ENCODE measurements at places on chromosomes 1 and 21.

GRCh38 chr1:204167730-204168129 lies 1.6 kb upstream of the REN start:
- no peak for DNase-seq

GRCh38 chr1:195763907-195764374 lies 844.3 kb downstream of the KCNT2 start:
- DNase-seq, result no peak

DNA sequence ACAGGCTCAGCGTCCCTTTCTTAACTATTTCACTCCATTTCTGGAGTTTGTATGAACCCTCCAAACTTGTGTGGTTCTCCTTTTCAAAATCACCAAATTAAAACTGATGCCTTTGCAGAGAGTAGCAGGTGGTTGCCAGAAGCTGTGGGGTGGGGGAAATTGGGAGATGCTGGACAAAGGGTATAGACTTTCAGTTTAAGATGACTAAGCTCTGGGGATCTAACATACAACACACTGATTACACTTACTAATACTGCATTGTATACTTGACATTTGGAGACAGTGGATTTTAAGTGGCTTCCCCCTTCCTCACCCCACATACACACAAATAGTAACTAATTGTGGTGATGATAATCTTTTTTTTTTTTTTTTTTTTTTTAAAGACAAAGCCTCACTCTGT lies 11.1 kb upstream of the SCYL3 start:
- no peak for DNase-seq

DNA sequence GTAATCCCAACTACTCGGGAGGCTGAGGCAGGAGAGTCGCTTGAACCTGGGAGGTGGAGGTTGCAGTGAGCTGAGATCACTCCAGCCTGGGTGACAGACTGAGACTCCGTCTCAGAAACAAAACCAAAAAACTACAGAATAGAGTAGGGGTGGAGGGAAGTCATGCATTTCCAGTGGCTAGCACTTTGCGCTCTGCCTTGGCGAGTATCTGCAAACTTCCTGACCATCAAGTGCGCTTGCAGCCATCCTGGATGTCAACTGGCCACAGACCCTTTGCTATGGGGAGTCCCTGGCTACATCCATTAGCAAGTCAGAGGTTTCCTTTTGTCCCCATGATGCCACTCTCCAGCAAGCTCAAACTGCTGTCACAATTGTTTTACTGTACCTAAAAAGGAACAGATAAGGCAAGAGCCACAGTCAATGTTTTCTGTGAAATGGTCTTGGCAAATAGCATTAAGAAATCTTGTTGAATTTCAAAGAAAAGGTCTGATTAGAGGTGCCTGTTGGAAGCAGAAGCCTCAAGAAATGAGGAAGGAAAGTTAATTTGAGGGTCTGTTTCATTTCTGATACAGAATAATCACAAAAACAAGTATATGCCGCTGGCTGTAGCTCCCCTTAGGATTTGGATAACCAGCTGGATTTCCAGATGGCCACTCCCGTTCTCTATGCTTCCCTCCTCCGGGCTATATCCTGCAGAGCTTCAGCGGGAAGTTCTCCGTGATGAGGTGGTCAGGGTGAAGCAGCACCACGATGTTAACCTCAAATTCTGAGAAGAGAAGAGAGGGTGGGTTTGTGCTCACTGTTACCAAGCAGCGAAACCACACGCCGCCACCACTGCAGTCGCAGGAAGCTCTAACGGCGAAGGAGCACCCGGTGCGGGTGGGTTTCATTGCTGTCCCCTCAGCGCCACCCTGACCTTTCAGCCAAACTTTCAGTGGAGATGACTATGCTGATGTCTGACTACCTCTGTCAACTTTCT lies 42.0 kb downstream of the VPS26C start:
- no peak for DNase-seq

GRCh38 chr1:155044365-155044764 lies 6.8 kb upstream of the ADAM15 start:
- DNase-seq, result no peak

GRCh38 chr1:160451119-160451858 lies 50.9 kb downstream of the VANGL2 start:
- no peak for DNase-seq

DNA sequence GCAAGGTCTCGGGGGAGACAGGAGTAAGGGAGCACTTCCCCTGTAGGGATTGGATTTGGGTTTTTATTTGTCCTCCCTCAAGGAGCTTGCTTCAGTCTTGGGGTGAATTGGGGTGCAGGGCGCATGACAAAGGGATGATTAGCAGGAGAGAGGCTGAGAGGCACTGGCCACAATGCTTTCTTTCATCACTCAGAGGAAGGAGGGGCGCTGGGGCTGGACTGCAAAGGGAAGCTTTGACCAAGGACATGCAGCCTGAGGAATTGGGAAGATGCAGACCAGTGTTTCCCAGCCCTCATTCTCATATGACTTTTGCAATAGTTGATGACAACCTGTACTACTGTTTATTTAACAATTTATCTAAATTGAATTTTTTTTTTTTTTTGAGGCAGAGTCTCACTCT lies 34.1 kb upstream of the PDPN start:
- DNase-seq, result no peak

- peak; percentile 44 for DNase-seq
Observed at GRCh38 chr1:84298328-84298683, 3.2 kb upstream of the SAMD13 start.

- DNase-seq, result no peak
Observed at GRCh38 chr1:32126770-32127169, 18.9 kb downstream of the KPNA6 start.

DNA sequence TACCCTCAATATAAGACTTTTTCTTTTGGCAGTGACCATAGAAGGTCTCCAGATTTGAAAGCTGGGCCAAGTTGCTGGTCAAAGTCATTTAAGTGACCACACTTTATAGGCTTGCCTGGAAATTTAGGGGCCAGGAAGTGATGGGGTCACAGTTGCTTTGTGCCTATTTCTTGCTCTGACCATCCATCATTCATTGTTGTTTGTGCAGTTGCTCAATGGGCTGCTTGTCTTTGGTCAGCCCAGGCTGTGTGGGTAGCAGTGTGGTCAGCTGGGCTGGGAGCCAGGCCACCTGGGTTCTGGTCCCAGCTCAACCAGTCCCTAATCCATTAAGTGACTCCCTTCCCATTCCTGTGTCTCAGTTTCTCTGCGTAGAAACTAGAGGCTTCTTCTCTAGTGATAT lies 2.1 kb upstream of the OTUD7B start:
- no peak for DNase-seq

- no peak for DNase-seq
Observed at GRCh38 chr1:15371610-15372545, 37.8 kb upstream of the EFHD2 start.

GRCh38 chr1:54254055-54254454 lies 54.1 kb downstream of the MRPL37 start:
- no peak for DNase-seq

DNA sequence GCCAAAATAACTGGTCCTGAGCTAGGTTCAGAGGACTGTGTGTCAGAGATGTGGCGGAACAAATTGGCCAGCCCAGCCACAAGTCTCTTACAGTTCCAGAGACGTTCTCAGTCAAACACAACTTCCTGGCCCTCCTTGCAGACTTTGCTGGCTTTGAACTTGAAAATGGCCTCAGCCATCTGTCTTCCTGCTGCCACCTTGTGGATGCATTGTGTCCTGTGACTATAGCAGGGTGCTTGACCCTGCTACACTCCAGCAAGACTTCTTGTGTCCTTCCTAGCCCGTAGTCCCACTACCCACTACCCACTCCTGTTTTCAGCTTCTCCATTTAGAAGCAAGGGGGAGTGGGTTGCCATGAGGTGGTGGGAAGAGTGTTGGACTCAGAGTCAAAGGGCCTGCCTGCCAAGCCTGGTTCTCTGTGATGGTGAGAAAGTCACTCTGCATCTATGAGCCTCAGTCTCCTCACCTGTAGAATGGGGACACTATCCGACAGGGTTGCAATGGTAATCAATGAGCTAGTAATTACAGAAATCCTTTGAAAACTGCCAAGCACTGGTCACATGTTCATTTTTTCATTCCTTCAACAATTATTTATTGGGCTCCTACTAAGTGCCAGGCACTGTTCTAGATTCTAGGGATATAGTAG lies 109.9 kb downstream of the IGSF21 start:
- peak; percentile 15 for DNase-seq

GRCh38 chr1:77378723-77379535 lies 97.1 kb downstream of the AK5 start:
- no peak for DNase-seq

- no peak for DNase-seq
Observed at GRCh38 chr1:51859735-51860134, 18.8 kb downstream of the NRDC start.

GRCh38 chr1:42873670-42874069 lies 27.3 kb downstream of the ZNF691 start:
- DNase-seq, result no peak

GRCh38 chr1:44637702-44638411 lies 36.4 kb downstream of the TMEM53 start:
- DNase-seq, result no peak

DNA sequence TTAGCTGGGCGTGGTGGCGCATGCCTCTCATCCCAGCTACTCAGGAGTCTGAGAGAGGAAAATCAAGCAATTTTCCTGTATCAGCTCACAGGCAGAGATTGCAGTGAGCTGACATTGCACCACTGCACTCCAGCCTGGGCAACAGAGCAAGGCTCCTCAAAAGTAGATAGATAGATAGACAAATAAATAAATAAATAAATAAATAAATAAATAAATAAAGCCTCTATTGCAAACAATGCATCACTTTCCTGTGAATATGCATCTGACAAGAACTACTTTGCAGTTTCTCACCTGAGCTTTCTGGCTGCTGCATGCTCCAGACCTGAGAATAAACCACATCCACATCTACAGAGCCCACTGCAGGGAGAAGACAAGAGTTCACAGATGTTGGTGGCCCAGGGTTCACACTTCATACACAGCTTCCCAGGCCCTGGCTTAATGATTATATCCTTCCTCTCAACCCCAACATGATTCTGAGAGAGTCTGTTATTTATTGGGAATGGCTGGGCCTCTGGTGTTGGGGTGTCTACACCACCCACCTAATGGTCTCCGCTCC lies 28.6 kb downstream of the FCRL2 start:
- no peak for DNase-seq

DNA sequence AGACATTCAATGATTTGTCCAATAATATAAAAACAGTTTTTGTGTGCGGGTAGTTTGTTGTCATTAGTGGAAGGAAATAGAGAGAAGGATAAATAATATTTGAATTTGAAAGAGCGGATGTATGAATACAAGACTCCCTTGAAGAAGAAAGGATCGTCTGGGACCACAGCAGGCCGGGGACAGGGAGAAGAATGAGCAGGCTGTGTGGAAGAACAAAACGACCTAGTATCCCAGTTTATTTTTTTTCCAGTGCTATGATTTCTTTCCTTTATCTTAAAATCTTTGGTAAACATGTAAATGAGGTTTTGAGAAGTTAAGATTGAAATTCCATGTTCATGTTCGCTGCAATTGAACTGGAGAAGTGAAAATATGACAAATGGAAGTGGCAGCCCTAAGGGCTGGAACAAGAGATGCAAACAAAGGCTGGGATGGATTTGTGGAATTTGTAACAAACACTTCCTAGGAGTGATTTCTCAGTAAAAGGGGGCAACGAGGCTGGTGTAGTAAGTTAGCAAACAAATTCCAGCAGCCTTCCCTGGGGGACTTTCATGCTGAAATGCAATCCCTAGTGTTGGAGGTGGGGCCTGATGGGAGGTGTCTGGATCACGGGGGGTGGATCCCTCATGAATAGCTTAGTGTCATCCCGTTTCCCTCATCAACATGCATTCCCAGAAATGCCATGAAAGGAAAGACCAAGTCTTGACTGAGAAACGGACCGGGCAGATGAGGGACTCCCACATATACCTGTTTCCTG lies 10.2 kb upstream of the IFI16 start:
- no peak for DNase-seq

GRCh38 chr1:43549921-43550597 lies 19.4 kb downstream of the PTPRF start:
- peak; percentile 51 for DNase-seq

DNA sequence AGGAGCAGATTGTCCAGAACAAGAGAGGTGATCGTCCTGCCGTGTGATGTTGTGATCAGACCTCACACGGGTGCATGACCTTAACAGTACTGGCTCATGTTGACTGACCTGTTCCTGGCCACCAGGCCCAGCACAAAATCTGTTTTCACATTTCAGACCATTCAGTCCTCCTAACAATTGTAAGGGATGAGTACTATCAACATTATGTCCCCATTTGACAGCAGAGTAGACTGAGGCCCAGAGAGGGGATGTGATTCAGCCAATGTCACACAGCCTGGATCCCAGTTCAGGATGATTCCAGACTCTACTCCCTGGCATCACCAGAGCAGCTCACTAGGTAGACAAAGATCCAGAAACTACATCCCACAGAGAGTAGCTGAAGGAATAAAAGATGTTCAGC lies 7.4 kb upstream of the TAS1R2 start:
- no peak for DNase-seq

DNA sequence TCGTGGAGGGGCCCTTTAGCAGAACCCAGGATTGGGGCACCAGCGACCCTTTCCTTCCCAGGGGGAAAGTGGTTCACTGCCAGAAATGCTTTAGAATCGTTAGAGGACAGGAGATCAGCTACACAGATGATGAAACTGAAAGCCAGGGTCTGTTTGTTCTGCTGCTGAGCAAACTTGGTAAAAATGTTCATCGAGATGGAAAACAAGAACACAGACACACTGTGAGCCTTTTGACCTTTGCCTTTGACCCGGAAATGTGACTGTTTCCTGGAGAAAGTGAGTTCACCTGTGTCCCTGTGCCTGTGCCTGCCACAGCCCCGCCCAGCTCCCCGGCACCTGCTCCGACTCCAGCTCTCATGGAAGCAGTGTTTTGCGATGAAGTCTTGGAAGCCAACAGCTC lies 234.3 kb downstream of the CAMTA1 start:
- no peak for DNase-seq

DNA sequence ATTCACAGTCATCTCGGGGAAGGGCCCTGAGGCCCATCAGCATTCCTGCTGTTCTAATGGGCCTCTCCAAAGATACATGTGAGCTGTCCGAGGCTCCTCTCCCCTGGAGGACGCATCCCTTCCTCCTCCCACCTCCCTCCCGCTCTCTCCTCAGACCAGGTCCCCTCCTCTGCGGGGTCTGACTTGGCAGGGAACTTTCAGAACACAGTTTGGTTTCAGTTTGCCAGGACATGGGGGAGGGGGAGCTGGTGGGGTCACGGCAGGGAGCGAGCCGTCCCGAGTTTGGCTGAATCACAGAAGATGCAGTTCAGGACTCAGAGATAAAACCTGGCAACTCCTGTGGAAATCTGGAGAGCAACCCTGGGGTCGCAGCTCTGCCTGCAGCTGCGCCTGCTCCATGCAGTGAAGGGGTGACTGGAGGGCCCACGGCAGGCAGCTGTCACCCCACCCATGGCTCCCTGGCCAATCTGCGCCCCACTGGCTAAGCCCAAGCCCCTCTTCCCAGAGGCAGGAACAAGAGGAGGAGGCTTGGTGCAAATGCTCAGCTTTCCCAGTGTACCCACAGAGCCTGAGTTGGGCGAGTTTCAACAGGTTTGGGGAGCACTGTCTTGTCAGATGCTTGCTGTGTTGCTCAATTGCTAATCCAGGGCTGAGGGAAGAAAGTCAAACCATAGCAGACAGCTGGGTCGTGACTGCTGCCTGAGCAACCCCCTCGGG lies 5.7 kb downstream of the WNT4 start:
- DNase-seq, result no peak

- no peak for DNase-seq
Observed at GRCh38 chr1:192238421-192238820, 78.4 kb upstream of the RGS21 start.

All from thymus (tissue), 14 donors.